PC-9 (cell line): ENCODE measurements at places on chromosomes 7 and 10.

DNA sequence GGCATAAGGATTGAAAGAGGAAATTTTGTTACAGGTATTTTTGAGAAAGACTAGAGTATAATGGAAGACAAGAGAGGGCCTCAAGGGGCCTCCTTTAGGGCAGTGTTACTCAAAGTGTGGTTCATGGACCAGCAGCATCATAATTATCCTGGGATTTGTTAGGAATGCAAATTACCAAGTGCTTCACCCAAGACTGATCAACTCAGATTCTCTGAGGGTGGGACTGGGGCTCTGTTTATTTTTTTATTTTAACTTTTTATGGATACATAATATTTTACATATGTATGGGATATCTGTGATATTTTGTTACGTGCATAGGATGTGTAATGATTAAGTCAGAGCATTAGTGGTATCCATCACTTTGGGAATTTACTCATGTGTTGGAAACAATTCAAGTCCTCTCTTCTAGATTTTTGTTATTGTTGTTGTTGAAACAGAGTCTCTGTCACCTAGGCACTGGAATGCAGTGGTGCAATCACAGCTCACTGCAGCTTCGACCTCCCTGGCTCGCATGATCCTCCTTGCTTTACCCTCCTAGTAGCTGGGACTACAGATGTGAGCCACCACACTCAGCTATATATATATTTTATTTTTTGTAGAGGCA lies 2.2 kb upstream of the KCTD7 start:
- DNase-seq, result no peak

DNA sequence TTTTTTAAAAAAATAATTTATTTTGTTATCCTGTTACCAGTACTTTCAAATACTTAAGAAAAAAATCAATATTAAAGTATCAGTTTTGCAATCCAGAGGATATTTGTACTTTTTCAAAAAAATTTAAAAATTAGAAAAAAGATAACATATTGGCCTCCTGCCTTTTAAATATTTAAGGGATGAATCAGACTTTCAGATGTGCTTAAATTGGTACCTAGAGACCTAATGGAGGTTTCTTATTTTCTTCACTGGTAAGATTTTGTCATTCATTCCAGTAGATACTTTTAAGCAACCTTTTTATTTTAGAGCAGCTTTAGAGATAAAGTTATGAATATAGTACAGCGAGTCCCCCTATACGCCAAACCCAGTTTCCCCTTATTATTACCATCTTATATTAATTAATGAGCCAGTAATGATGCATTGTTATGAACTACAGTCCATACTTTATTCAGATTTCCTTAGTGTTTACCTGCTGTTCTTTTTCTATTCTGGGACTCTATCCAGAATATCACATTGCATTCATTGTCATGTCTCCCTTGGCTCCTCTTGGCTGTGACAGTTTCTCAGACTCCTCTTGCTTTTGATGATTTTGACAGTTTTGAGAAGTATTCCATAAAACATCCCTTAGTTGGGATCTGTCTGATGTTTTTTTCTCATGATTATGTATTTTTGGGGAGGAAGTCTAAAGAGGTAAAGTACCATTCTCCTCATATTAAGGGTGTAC lies 34.2 kb downstream of the BICC1 start:
- DNase-seq, result no peak

GRCh38 chr7:131186816-131187215 lies 140.9 kb upstream of the MKLN1 start:
- DNase-seq, result no peak

- no peak for DNase-seq
Measured at GRCh38 chr10:6543431-6544005, 36.6 kb downstream of the PRKCQ start.

- peak; percentile 62 for DNase-seq
Measured at GRCh38 chr10:100033766-100034418, 24.1 kb upstream of the DNMBP start.

DNA sequence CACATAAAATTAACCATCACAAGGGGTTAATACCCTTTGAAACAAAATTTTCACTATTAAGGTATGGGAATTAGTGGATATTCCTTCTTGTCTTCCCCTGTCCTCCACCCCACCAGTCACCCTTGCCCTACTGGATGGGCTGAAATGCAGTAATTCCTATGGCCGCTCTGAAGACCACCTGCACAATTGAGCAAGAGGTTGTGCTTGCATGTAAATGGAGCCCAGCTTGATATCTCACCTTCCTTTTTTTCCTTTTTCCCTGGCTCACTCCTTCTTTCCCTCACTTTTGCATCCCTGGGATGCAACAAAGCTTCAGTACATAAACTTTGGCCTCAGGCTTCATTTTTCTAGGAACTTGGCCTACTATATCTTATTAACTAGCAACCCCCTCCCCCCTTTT lies 184.6 kb downstream of the SNX10 start:
- DNase-seq, result no peak

DNA sequence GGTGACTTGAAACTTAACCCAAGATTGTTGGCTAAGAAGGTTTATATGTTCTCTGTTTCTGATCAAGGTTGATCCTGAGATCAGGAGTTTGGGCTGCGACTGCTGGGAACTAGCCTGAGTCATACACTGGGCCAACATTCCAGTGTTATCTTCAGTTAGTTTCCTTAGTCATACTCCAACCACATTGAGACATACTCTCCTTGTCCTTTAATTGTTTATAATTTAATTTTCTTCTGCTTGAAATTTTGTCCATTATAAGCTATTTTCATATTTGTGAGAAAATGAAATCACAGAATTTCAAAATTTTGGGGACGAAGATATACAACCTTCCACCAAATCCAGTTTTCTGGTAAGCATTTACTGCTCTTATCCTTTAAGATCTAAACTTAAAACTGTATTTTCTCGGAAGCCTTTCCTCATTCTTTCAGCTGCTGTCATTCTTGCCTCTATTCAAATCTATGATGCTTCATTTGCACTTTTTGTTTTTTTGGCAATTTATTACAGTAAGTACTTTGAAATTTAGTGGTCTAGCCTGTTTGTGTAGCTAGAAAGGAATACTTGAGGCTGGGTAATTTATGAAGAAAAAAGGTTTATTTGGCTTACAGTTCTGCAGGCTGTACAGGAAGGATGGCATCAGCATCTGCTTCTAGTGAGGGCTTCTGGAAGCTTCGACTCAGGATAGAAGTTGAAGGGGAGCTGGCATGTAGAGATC lies 63.4 kb upstream of the POT1 start:
- DNase-seq, result peak; percentile 73

DNA sequence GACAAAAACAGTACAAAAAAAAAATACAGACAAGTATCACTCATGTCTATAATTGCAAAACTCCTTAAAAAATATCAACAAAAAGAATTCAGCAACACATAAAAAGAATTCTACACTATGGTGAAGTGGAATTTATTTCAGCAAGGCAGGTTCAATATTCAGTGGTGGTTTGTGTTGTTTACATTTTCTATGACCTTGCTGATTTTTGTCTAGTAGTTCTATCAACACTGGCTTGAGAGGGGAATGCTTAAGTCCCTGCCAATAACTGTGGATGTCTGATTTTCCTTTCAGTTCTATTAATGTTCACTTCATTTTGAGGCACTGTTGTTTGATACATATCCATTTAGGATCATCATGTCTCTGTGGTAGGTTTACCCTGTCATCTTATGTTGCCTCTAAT lies 58.5 kb downstream of the CADPS2 start:
- DNase-seq, result no peak

- no peak for DNase-seq
Measured at GRCh38 chr7:69739931-69740431, 141.7 kb downstream of the AUTS2 start.

GRCh38 chr7:23234569-23235296 lies 11.8 kb upstream of the GPNMB start:
- DNase-seq, result no peak

GRCh38 chr10:125333209-125333591 lies 172.8 kb upstream of the CTBP2 start:
- no peak for DNase-seq
